ENCODE measurements at places on chromosomes 12 and 14.

- peak; percentile 78 for DNase-seq
These were observed 355.0 kb downstream of the SNAPC1 start for GRCh38 chr14:62117010-62117750.

GRCh38 chr12:50057000-50057841, at the start of gene ASIC1:
TSS of gene ASIC1 (plus strand) at chr12:50057596. CDS start at chr12:50058767, 1,171 bp downstream.
- no peak for DNase-seq

DNA sequence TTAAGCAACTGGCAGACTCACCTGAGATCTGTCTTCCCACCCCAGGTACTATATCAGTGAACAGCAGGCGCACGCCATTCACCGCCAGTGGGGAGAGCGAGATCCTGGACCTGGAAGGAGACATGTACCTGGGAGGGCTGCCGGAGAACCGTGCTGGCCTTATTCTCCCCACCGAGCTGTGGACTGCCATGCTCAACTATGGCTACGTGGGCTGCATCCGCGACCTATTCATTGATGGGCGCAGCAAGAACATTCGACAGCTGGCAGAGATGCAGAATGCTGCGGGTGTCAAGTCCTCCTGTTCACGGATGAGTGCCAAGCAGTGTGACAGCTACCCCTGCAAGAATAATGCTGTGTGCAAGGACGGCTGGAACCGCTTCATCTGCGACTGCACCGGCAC, 544.5 kb downstream of the NRXN3 start:
- DNase-seq, result no peak

DNA sequence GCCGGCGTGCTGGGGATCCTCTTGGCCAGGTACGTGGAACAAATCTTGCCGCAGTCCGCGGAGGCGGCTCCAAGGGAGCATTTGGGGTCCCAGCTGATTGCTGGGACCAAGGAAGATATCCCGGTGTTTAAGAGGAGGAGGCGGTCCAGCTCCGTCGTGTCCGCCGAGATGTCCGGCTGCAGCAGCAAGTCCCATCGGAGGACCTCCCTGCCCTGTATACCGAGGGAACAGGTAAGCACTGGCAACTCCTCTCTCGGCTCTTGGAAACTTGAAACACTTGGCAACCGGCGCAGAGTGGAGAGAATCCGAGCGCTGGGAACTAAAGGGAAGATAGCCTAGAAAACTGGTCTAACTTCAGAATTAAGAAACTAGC, 1.7 kb downstream of the PDE3A start:
- DNase-seq, result no peak

GRCh38 chr14:59595071-59595470, 18.5 kb upstream of the CCDC175 start:
- no peak for DNase-seq

DNA sequence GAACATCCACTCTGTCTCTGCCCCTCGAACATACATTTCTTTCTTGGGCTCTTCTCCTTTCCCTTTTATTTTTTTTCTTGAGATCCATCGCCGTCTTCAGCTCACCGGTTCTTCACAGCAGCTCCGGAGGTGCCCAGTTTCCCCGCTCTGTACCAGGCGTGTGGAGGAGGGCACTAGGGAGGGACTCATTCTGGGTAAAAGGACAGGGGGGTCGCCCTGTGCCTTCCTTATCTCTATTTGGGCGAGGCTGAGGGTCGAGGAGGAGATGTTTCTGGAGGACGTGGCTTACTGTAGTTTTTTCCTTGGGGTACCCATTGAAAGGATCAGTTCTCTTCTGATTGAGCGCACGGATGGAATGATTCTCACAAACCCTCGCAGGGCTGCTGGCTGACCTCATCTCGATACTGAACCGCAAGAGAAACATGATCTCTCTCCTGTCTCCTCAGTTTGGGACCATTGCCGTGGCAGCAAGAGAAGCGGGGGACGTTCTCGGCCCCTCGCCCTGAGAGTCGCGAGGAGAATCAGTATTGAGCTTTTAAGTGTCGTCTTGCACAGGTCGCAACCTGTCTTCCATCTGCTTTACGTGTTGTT, 386 bp downstream of the LIN52 start:
- no peak for DNase-seq

GRCh38 chr12:125340791-125341190, 275.6 kb downstream of the AACS start:
- no peak for DNase-seq

GRCh38 chr12:59396919-59397318, 198.9 kb upstream of the SLC16A7 start:
- no peak for DNase-seq

DNA sequence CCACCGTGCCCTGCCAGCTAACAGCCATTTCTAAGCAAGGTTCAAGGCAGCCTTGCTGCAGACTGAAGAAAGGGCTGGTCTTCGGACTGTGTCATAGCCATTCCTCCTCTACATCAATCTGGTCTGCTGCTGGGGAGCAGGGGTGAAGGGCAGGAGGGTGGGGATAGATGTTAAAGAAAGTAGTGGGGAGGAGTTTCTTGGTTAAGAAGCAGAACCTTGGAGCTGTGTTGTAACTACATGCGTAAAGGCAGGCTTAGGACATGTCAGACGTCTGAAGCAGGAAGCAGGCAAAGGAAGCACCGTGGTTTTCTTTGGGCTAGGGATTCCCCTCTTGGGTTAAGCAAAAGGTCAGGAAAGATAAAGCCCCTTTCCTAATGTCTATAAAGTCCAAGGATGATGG, 18.1 kb upstream of the NEK9 start:
- no peak for DNase-seq

Data from NCI-H1417 treated with DMSO at 0.1 percent for 48 hours (cell line).